Activated CD8-positive, alpha-beta memory T cell treated with anti-CD3 and anti-CD28 coated beads for 4 hours (primary cell): ENCODE measurements at places on chromosomes 12 and 14.

GRCh38 chr12:67193704-67194103 is 75.5 kb upstream of the CAND1 start:
- no peak for DNase-seq

- no peak for DNase-seq
Observed at GRCh38 chr12:123077298-123078119, 73.4 kb downstream of the PITPNM2 start.

GRCh38 chr12:124904306-124905098 is 9.9 kb downstream of the UBC start:
- no peak for DNase-seq

DNA sequence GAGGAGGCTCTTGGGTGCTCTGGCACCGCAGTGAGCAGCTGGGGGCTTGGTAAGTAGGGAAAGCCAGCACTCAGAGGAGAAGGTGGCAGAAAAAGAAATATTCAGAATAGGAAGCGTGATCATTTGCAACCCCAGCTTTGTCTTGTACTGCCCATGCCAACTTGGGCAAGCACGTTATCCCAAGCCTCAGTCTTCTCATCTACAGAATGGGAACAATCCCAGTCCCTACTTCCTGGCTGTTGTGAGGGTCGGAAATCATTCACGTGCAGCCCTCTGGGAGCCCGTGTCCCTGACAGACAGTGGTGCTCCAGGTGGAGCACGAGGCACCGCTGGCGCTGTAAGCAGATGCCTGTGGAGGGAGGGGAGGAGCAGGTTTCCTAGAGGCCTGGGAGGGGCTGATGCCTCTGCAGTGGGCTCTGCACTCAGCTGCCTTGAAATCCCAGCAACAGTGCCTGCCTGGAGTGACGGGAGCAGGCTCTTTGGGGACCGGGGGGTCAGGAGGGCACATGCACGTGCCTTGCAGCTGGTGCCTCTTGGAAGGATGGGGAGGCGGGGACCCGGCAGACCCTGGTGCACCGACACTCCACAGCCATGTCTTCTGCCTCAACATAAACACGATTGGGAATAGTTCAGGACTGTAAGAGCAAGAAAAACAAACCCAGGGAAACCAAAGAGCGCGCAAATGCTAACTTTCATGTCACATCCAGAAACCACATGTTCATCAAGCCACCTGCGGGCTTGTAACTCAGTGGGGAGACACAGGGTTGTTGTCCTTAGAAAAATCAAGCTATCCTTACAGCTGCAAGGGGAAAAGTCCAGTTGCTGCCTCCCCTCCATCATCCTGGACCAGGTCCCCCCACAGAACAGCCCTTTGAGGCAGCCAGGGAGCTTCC is 86.5 kb upstream of the DIO3 start:
- DNase-seq: no peak

GRCh38 chr12:55838361-55838760 is 4.4 kb downstream of the MMP19 start:
- no peak for DNase-seq
